Activated T-cell treated with anti-CD3 and anti-CD28 coated beads, Interleukin-2, amount 50 U/mL, for 72 hours (primary cell): ENCODE measurements at places on chromosomes 7 and 10. TPM values are rescaled to one million over a fixed set of nuclear protein-coding genes. Genes with fewer than 3 reads are reported as not detected.

ZKSCAN1 gene
- total RNA-seq, result 70.3 TPM

SPDYE17 gene
- total RNA-seq, result not detected

DNA sequence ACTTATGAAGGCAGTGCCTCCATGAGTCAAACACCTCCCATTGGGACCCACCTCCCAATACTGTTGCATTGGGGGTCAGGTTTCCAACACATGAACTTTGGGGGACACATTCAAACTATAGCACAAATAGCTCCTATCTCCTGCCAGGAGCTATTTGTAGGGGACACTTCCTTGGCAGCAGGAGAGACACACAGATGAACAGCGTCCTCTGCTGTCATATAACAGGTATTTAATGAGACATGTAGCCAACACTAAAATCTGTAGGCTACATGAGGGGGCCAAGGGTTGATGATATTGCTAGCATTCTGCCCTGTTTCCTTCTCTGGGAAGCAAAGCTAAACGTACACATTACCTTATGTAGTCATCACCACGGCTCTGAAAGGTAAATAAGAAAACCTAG, 2.6 kb upstream of the GPR26 start:
- no peaks in the 10 kb centered on the region for H3K4me1 ChIP-seq
- H3K27ac ChIP-seq, result no peak overlapping the region
- H3K27me3 ChIP-seq, result peaks cover 24% of the 10 kb centered on the region
- peaks cover 6% of the 10 kb centered on the region for H3K36me3 ChIP-seq

DNA sequence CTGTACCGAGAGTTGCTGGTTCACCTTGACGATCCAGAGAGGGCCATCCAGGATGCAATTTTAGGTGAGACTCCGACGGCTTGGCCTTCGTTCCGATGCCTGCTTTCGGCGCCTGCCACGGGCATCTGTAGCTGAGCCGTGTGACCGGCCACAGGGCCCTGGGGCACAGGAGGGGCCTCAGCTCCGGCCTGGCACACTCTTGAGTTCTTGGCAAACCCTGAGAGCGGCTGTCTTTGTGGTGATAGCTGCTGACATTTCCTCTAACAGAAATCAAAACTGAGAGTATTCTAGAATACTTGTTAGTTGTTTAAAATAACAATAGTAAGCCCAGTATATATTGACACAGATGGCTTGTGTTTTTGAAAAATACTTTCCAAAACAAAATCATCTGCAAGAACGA, 52.2 kb upstream of the SUN1 start:
- H3K27ac ChIP-seq, result no peak overlapping the region
- DNase-seq, result no peak
- no peaks in the 10 kb centered on the region for H3K4me1 ChIP-seq
- peaks cover 10% of the 10 kb centered on the region for H3K36me3 ChIP-seq
- no peaks in the 10 kb centered on the region for H3K27me3 ChIP-seq

DNA sequence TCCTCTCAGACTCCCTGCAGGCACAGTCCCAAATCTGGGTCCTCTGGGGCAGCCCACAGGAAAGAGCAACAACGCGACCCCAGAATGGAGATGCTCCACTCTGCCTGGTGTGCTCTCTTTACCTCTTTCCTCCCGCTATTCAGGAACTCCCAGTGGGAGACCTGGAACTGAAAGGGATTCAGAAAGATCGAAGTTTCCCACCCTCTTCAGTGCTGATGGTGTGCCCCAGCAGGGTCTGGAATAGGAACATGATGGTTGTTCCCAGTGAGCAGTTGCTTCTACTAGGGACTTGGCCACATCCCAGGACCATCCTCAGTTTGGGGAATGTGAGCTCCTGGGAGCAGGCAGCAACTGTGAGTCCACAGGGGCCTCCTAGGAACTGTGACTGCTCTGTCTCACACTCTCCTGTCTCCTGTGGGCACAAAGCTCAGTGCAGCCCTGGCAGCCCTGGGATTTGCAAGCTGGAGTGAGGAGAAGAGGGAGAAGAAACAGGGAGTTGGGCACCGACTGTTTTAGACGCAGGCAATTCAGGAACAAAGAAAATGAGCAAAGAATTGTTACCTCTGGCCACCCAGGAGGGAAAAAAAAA, 17.9 kb downstream of the OR6V1 start:
- no peak overlapping the region for H3K4me3 ChIP-seq
- no peak for DNase-seq
- H3K4me1 ChIP-seq, result no peaks in the 10 kb centered on the region
- no peak overlapping the region for H3K27ac ChIP-seq
- no peaks in the 10 kb centered on the region for H3K36me3 ChIP-seq
- no peaks in the 10 kb centered on the region for H3K27me3 ChIP-seq
